CD4-positive, alpha-beta T cell treated with Interleukin-1 beta for 1 hour (primary cell): ENCODE measurements at places on chromosomes 7 and 10.

GRCh38 chr10:69696073-69696731, 66.2 kb downstream of the FAM241B start:
- peak; percentile 2 for DNase-seq

DNA sequence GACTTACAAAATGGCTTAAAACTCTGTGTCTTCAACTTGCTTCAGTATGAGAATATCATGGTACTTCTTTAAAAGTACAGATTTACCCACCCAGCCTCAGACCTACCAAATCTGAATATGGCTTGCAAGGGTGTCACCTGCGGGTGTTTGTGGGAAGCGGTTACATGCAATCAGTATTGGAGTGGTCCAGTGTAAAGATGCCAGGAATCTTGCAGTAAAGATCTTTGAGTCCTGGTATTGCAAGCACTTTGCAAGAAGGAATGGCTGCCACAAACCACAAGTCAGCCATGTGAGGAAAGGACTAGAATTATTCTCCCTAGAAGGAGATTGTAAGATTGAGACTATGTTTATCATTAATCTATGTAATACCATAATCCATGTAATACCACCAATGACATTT, 115.1 kb downstream of the PON1 start:
- no peak for DNase-seq

DNA sequence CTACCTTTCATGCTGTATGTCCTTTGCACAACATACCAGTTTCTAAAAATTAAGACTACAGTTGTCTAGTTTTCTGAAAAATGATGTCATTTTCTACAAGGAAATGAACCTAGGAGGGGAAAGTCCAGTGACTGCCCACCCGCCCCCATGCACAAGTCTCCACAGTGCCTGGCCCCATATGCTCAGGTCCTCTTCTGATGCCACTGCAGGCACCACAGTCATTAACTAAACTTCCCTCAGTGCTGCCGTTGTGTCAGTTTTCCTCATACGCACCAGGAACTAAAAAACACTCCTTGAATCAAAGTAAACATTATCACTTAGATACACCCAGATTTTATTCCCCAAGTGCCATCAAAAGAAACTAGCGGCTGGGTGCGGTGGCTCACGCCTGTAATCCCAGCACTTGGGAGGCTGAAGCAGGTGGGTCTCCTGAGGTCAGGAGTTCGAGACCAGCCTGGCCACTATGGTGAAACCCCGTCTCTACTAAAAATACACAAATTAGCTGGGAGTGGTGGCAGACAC, 6.9 kb upstream of the TNS3 start:
- no peak for DNase-seq

GRCh38 chr10:13745271-13745670, 158.5 kb downstream of the PRPF18 start:
- DNase-seq = no peak

DNA sequence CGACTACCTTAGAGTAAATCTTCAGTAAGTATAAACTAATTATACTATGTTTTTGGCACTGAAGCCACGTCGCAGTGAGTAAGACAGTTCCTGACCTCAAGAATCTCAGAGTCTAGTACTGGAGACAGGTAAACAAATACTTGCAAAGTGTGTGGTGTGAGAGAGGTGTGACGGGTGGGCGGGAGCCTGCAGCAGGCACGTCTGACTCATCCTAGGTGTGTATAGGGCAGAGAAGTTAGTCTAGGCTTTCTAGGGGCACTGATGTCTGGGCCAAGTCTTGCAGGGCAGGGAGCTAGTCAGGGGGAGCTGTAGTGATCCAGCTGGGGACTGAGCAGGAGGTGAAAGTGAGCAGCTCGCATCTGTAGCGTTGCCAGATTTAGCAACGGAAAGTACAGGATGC, 35.9 kb upstream of the SFTPD start:
- DNase-seq = no peak

- DNase-seq = no peak
Observed at GRCh38 chr7:36295090-36295489, 94.6 kb upstream of the ANLN start.

DNA sequence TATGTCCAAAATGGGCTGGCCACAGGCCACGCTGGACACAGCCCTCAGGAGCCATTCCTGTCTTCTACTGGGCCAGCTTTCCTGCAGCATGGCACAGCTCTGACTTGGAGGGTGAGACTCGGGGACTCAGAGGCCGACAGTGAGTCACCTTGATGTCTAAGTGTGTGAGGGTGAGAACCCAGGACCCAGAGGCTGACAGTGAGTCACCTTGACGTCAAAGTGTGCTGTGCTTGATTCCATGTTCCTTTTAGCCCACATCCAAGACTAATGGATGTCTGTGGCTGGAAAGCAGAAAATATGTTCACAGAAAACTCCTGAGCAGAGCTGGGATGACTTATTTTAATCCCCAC, 6.0 kb upstream of the FAM170B start:
- no peak for DNase-seq

- DNase-seq = no peak
Observed at GRCh38 chr7:10579561-10579960, 394.1 kb upstream of the PHF14 start.

- DNase-seq = no peak
Observed at GRCh38 chr10:61296161-61296560, 157.0 kb downstream of the TMEM26 start.

GRCh38 chr7:116710764-116711452, 38.9 kb downstream of the MET start:
- no peak for DNase-seq

DNA sequence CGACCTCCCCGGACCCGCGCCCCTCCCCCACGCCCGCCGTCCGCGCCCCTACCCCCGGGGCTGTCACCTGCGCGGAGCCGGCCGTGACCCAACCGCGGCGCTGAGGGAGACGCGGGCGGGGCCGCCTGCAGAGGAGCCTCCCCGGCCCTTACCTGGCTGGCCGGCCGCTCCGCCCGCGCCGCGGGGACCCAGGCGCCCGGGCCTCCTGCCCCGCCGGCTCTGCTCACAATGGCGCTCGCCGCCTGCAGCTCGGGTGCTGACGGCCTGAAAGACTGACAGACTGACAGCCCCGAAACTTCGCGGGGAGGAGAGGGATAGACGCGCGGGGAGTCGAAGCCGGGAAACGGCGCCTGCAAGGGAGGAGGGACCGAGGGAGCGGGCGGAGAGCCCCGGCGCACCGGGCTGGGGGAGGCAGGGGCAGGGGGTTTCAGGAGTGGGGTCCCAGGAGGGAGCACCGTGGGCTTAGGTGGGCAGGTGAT, 393 bp downstream of the ZNF467 start:
- DNase-seq = peak; percentile 26

DNA sequence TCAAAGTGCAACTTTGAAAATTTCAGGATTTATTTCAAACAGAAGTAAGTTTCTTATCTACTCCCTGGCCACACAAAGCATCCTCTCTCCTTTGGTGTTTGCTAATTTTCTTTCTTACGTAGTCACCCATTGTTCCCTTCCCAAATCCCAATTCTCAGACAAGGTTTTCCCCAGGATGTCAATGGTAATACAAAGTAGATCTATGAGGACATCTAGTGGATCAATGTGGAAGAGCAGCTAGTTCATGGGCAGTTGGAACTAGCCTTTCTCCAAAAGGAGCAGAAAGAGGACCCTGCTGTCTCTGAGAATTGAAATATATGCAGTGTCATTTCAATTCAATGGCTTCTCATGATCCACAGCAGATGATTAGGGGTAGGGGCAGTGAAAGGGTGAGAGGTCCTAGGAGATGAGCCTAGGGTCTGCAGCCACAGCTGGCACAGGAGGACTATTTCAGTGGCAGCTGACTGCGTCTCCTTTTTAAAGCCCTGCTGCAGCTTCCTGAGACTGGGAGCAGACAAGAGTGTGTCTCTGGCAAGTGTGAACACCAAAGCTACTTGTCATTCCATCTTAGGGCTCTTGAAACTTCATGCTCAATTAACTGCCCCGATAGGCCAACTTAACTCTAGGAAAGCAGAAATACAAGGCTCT, 632.6 kb downstream of the KCNMA1 start:
- no peak for DNase-seq

- no peak for DNase-seq
Observed at GRCh38 chr7:132414857-132415256, 161.4 kb downstream of the PLXNA4 start.

- no peak for DNase-seq
Observed at GRCh38 chr10:43808136-43808535, 159.5 kb upstream of the ZNF32 start.

GRCh38 chr10:61140765-61141392, 196.9 kb upstream of the RHOBTB1 start:
- no peak for DNase-seq

DNA sequence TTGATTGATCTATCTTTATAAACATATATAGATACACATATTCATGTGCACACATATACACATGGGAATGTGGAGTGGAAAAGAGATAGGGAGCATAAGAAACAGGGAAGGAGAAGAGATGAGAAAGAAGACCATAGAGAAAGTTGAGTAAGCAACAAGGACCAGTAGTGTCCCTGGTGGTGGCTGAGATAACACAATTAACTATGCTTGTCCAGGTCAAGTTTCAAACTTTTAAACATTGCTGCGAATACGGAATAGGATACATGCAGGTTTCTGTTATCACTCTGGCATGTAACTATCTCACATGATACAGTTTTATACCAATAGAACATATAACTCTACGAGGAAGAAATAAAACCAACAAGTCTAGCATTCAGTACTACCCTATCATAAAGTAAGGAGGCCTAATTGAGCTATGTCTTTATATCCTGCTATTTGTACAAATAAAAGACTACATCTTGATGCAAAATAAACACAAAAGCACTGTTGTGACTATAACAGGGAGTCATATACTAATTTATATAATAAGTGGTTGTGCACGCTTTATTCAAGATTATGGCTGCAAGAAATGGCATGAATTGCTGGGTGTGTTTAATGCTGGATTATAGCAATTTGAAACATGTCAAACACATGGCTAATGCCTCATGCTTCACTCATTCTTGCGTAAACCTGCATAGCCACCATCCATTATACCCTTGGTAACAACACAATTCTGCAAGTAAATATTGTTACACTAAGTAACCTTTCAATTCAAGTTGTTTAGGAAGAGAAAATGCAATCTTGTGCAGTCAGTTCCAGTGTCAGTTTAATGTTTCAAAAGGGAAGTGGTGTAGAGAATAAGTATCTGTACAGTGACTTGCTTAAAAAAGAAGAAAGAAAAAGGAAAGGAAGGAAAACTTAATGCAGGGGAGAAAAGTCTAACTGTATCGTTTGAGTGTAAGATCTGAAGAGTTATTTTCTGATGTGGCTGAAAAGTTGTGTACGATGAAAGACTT, 8.2 kb downstream of the FOXP2 start:
- DNase-seq = no peak

- DNase-seq = peak; percentile 89
Observed at GRCh38 chr7:99374111-99375064, at the start of gene ARPC1B. Gene ARPC1B, plus strand, starts transcription at chr7:99374730. Its CDS starts 10,985 bp downstream, at chr7:99385715.

DNA sequence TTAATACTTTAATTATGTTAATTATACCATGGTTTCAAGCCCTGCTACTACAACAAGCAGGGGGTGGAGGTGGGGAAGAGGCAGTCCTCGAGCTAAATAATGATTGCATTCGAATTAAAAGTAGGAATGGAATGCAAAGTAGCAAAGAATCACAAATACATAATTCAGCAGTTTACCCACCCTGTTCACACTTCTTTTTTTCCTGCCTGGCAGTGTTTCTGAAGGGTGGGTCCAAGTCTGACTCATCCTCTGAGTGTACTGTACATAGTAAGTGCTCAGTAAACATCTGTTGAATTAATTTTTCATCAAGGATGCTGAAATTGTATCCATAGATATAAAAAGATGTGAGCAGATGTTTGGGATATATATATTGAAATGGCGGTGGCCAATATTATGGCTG, 778.8 kb downstream of the LRMDA start:
- DNase-seq = no peak

DNA sequence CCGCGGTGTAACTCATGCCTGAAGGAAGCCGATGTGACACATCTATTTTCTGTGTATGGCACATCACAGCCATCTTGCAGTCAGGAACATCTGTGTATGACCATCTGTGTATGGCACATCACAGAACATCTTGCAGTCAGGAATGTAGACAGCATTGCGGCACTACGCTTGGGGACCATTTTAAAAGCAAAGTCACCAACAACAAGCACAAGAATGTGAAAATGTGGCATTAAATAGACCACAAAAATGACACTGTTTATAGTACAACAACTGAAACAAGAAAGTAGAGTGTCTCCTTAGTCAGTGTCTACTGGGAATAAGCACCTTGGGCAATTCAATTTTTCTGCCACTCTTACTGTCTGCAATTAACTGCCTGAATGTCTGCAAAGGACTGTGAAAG, 124.4 kb downstream of the HGF start:
- no peak for DNase-seq

GRCh38 chr7:143458681-143459080, 15.4 kb downstream of the TAS2R60 start:
- DNase-seq = no peak

DNA sequence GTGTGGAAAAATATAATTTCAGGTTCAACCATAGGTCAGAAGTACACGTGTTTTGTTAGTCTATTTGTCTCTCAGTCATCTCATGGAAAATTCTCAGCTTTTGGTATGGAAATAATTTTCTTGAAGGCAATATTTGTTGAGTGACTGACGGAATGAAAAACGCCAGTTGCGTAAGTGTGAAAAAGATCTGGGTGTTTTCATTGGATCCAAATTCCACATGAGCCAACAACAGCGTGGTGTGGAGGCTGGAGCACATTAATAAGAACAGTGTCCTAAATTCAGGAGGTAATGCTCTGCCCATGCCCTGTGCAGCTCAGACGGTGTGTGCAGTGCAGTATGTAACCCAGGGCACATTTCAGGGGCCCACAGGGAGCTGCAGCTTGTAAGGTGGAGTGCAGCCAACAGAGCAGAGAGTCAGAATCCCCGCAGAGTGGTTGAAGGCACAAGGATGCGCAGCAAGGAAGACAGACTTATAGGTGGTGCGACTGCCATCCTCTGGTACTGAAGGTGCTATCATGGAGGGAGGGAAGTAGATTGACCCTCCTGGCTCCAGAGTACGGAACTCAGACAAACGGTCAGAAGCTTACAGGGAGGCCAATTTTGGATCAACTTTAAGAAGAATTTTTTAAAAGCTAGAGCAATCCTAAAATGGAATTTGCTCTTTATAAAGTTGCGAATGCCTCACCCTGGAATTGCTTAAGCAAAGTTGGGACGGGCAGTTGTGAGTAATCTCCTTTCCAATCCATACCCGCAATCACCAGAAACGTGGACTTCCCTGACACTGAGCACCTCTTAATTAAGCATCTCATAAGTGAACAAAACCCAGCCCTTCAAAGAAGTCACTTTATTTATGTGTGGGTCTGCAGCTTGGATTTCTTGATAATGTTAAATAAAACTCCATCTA, 38.0 kb downstream of the EGFR start:
- DNase-seq = no peak

DNA sequence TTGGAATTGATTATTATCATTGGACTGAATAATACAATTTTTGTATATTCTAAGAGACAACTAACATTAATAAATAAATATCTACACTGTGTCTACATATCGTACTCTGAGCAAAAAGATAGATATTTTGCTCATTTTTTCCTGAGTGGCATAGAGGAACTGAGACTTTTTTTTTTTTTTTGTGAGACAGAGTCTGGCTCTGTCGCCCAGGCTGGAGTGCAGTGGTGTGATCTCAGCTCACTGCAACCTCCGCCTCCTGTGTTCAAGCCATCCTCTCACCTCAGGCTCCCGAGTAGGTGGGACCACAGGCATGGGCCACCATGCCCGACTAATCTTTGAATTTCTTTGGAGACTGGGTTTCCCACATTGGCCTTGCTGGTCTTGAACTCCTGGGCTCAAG, 14.0 kb downstream of the KMT2E start:
- DNase-seq = no peak

GRCh38 chr10:70677620-70678249, 5.4 kb downstream of the ADAMTS14 start:
- no peak for DNase-seq

GRCh38 chr7:127650847-127651555, 993 bp upstream of the SND1 start:
- DNase-seq = peak; percentile 15
